ENCODE measurements at places on chromosomes 16 and 17.

- no peak for DNase-seq
Observed at GRCh38 chr16:65598621-65599020, 476.8 kb upstream of the CDH11 start.

DNA sequence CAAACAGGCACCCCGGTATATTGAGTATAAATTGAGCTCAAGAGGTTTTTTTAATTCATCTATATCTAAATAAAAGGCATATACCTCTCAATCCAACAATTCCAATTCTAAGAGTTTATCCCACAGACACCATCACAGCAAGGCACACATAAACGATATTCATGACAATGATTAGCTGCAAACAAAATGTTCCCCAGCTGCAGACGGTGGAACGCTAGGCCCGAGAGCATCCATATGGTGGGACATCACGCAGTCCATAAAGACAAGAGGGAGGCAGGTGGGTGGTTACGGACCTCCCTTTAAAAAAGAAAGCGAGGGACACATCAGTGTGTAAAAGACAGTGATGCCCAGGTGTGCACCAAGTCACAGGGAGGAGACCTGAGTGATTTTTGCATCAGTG lies 28.1 kb downstream of the MEAK7 start:
- no peak for DNase-seq

DNA sequence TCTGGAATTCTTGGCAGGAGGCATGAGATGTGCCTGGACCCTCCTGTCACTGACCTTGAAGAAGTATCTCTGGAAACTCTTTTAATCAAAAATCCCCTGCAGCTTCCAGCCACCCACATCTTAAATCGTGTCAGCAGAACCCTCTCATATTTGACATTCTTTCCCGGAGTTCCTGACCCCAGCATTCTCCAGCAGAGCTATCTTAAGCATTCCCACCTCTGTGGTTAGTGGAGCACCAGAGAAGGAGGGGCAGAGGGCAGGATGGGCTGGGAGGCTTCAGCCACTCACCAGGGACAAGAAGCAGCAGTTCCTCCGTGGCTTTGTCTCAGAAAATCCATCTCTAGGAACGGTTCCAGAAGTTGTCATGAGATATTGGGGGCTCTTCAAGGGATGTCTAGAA lies 149.9 kb downstream of the RGS9 start:
- peak; percentile 85 for DNase-seq

DNA sequence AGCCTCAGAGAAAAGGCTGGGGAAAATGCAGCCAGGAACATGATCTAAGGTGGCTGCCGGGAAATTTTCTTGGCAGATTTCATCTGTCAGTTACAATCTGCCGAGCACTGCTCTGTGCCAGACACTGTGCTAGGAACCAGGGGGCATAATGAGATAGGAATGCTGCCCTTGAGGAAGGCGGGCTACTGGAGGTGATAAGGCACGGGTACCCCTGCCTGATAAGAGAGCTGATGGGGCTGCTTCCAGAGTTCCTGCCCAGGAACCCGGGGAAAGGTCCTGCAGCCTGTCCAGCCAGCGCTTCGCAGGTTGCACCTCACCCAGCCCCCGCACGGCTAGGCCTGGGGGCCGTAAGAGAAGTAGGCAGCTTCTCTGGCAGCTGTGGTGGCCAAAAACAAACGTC lies 3.1 kb downstream of the SCNN1G start:
- no peak for DNase-seq

- DNase-seq: no peak
Observed at GRCh38 chr16:89828870-89829629, 775 bp downstream of the SPIRE2 start.

GRCh38 chr16:2775765-2776499 lies 1.1 kb downstream of the ELOB start:
- DNase-seq: no peak

DNA sequence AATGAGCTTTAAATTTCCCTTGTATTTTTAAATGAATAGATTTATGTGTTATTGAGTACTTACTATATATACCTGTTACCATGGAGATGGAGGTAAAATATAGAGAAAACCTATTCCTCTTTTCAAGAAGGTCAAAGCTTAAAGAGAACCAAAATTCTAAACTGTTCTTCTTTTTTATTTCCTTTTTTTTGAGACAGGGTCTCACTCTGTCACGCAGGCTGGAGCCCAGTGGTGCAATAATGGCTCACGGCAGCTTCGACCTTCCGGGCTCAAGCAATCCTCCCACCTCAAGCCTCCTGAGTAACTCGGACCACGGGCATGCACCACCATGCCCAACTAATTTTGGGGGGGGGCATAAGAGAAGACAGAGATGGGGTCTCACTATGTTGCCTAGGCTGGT lies 25.0 kb upstream of the TMEM97 start:
- no peak for DNase-seq

DNA sequence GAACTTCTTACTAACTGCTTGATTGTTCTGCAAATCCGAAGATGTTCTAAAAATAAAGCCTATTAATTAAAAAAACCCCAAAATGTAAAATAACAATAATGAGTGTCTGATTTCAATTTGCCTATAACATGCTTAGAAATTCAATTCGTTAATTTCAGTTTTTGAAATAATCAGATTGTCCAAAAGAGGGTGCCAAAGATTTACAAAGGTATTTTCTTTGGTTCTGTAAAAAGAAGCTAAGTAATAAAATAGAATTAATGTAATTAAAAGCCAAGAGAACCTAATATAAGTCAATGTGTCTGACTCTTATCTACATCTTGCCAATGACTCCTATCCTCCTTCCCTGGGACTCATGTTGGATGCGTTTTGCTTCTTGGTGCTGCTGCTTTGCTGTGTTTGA lies 75.0 kb upstream of the CPHXL start:
- peak; percentile 9 for DNase-seq

Measured in amniotic epithelial cell (primary cell).